Left ventricle myocardium inferior (tissue), 1 donor: ENCODE measurements at places on chromosomes 5 and 9.

GRCh38 chr9:114460513-114461199 lies 44.6 kb downstream of the WHRN start:
- DNase-seq = no peak

DNA sequence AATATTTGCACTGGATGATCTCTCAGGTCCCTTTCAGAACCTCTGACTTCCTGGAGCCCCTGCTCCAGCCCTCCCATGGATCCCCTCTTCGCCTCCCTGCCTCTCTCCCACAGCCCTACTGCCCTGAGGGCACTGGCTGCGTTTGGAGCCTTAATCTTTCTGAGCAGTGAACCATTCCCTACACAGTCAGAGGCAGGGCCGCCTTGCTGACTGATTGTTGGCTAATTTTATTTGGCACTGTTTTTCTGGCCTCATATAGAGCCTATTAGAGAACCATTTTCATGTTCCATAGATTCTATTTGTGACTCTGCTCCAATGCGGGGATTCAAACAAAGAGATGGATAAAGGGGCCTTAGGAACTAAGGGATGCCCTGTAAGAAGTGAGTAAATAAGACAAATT lies 91.1 kb downstream of the BRINP1 start:
- DNase-seq = no peak

- DNase-seq = no peak
These were observed 2.3 kb downstream of the TPRN start for GRCh38 chr9:137198051-137198901.

- no peak for DNase-seq
These were observed 23.0 kb upstream of the ZNF366 start for GRCh38 chr5:72530196-72530595.

DNA sequence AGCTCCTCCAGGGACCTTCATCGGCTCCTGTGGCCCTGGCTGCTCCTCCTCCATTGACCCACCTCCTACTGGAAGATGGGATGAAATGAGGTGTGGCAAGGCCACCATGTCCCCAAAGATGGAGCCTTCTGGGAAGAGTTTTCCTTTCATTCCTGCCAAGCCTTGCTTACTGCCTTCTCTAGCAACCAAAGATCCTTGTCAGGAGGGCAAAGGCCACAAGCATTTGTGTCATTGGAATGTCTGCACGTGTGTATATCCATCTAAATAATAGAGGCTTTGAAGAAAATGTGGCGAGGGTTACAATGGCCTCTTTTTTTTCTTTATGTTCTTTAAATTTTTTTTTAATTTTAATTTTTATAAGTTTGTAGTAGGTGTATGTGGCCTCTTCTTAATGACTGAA lies 313.6 kb downstream of the ARHGEF28 start:
- DNase-seq = no peak

DNA sequence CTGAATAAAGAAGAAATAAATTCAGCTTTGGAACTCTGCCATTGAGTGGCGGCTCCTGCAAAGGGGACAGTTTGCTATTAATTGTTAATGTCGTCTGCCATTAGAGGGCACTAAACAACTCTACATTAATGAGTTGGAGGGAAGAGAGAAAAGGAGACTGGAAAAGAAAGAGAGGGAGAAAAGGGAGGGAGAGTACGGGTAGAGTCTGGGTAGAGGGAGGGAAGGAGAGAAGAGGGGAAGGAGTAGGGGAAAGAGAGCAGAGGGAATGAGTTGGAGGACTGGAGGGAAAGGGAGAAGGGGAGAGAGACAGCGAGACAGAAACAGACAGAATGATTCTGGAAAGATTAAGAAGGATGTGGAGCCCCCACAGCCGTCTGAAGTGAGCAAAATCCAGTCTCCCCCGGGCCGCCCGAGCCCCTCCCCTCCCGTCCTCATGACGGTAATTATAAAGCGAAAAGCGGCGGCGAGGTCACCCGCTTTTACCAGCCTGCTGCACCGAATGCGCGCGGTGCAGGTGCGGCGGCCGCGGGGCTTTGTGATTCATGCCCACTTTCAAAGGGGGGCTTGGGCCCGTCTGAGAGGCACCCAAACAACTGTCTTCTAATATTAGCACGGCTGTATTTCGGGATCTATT lies 1.9 kb upstream of the FST start:
- DNase-seq = peak; percentile 22

GRCh38 chr5:91076138-91076537 lies 307.0 kb downstream of the ARRDC3 start:
- DNase-seq = no peak
